Mesenchymal stem cell (in vitro differentiated cells and primary cell): ENCODE measurements at places on chromosomes 11 and 22.
A peak's percentile ranks its signal among the peaks of the same experiment; 100 is the strongest.

GRCh38 chr22:26822313-26822712 lies 164.9 kb downstream of the MIAT start:
- H3K4me1 ChIP-seq, result no peaks in the 10 kb centered on the region
- DNase-seq, result no peak
- H3K27me3 ChIP-seq, result peaks cover 6% of the 10 kb centered on the region
- H3K27ac ChIP-seq, result no peak overlapping the region

DNA sequence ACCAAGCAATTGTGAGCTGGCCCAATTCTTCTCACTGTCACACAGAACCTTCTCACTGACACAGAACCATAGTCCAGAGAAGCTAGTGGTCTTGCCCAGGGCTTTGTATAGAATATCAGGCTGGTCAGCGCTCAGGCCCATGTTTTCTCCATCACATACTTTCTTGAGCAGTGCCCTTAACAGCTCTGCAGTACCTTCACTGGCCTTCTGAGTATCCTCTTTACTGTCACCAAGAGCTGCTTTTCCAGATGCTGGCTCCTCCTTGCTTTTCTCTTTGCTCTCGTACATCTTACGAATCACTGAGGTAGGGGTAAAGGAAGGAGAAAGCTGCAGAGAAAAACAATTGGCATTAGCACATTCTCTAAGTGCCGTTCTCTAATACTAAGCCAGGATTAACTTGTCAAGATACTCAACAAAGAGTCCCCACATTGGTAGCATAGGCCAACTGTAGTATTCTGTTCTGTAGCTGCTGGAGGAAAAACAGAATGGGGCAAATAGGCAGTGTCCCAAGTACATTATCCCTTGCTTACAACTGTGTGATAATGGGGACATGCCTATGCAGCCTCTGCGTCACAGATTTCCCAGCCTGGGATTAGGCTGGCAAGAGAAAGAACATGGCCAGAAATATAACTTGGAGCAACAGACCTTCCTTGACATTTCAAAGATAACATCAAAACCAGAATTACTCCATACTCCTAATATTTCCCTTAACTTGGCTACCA lies 43.5 kb downstream of the DRG1 start:
- H3K36me3 ChIP-seq, result peaks cover 56% of the 10 kb centered on the region
- H3K4me1 ChIP-seq, result peaks cover 2% of the 10 kb centered on the region
- no peak overlapping the region for H3K4me3 ChIP-seq

GRCh38 chr22:46809153-46809885 lies 46.9 kb downstream of the TBC1D22A start:
- H3K36me3 ChIP-seq, result peaks cover 32% of the 10 kb centered on the region
- H3K27ac ChIP-seq, result no peak overlapping the region
- H3K4me3 ChIP-seq, result no peak overlapping the region
- peaks cover 9% of the 10 kb centered on the region for H3K4me1 ChIP-seq

- no peak overlapping the region for H3K27ac ChIP-seq
- peak; percentile 87 for DNase-seq
- no peaks in the 10 kb centered on the region for H3K27me3 ChIP-seq
- peaks cover 33% of the 10 kb centered on the region for H3K4me1 ChIP-seq
Observed at GRCh38 chr11:72724851-72725723, 27.1 kb downstream of the ARAP1 start.

DNA sequence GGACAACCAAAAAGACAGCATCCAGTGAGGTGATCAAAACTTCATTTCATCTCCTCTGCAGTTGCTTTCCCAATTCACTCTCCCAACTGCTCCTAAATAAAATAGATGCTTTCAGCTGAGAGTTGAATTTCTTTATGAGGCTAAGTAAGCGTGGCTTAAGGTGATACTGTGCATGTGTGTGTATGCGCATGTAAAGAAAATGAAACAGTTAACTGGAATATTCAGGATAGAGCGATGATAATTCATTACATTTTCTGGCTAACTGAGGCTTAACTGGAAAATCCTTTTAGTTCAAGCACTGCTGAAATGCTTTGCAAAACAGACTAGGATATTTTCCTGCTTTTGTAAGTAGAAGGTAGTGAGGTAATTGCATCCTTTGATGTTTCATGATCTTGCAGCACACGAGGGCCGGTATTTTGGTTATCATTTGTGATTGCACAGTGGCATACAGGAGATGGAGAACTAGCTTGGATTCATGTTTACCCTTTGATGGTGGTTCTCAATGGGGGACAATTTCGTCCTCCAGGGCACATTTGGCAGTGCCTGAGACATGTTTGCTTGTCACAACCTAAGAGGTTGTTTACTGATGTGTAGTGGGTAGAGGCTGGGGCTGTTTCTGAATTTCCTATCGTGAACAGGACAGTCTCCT lies 71.2 kb downstream of the ZBTB16 start:
- H3K4me1 ChIP-seq, result no peaks in the 10 kb centered on the region
- no peak overlapping the region for H3K4me3 ChIP-seq
- no peak for DNase-seq
- peaks cover 55% of the 10 kb centered on the region for H3K27me3 ChIP-seq
- H3K27ac ChIP-seq, result no peak overlapping the region

- H3K36me3 ChIP-seq, result no peaks in the 10 kb centered on the region
- no peak overlapping the region for H3K4me3 ChIP-seq
- DNase-seq, result no peak
- H3K4me1 ChIP-seq, result peaks cover 18% of the 10 kb centered on the region
Observed at GRCh38 chr11:119619665-119620064, 109.3 kb downstream of the NECTIN1 start.

DNA sequence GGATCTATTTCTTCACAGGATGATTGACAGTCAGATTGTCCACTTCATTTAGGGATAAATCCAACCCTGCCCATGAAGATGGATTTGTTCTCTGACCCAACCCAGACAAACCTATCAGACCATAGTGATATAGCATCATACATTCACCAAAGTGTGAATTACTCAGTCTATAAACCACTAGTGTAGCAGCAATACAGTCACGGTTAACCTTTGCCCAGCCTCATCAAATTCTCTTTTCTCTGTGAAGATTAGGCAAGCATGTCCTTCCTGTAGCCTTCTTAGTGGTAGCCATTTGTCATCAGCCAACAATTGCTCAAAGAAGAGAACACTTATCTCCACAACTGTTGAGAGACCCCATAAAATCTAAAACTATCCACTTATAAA lies 14.4 kb upstream of the BIRC2 start:
- peak; percentile 62 for DNase-seq
- no peak overlapping the region for H3K4me3 ChIP-seq
- no peaks in the 10 kb centered on the region for H3K36me3 ChIP-seq
- no peaks in the 10 kb centered on the region for H3K27me3 ChIP-seq
- peaks cover 1% of the 10 kb centered on the region for H3K4me1 ChIP-seq

GRCh38 chr11:73204711-73205121 lies 13.4 kb upstream of the P2RY2 start:
- no peaks in the 10 kb centered on the region for H3K36me3 ChIP-seq
- H3K4me3 ChIP-seq, result no peak overlapping the region
- no peaks in the 10 kb centered on the region for H3K27me3 ChIP-seq

DNA sequence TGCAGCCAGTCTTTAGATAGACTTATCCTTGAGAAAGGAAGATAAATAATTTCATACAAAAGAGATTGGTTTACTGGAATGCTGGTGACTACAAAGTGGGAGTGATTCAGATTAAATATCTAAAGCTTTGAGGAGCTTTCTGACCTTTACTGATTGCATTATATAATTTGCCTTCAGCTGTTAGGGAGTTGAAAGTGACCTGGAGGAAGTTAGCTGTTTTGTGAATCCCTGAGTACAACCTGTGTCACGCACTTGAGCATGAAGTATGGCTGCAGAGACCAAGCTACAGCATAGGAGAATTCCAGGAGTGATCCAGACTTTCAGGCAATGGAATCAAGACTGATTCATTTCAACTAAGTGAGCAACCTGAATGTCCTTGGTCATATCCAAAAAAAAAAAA lies 1848.3 kb upstream of the RAG2 start:
- no peak for DNase-seq
- H3K27ac ChIP-seq, result no peak overlapping the region
- H3K36me3 ChIP-seq, result no peaks in the 10 kb centered on the region
- no peak overlapping the region for H3K4me3 ChIP-seq

DNA sequence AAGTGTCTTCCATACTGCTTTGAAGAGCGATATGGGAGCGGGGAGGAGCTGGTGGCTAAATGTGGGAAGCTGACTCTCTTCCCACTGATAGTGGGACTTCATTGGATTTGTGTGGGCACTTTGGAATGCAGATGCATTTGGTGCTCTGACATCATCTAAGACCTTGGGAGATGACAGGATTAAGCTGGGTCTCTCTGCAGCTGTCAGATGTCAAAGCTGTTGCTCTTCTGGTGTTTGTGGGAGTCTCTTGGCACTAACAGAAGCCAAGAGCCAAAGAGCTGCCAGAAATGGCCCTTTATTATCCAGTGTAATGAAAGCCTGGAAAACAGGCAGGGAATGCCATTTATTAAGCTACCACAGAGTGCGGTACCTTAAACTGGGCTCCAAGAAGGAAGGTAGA lies 20.6 kb downstream of the GRAMD1B start:
- DNase-seq, result no peak
- no peaks in the 10 kb centered on the region for H3K36me3 ChIP-seq
- no peak overlapping the region for H3K4me3 ChIP-seq
- H3K27ac ChIP-seq, result no peak overlapping the region
- peaks cover 4% of the 10 kb centered on the region for H3K4me1 ChIP-seq

DNA sequence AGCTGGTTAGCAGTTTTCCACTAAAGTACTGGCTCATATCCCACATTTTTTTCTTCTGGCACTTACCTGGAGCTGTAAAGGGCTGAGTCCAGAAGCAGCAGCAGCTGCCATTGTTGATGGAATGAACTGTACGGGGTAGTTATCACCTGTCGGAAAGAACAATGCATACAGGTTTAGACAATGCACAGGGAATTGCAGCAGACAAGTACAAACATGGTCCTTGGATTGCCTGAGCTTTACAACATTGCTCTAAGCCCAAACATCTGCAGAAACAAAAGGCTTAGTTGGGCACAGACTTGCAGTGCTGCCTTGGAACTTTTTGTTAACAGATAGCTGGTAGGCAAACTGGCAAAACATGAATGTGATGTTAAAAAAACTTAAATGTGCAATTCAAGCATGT lies 258.8 kb downstream of the SOX6 start:
- H3K4me1 ChIP-seq, result no peaks in the 10 kb centered on the region
- H3K4me3 ChIP-seq, result no peak overlapping the region
- no peaks in the 10 kb centered on the region for H3K36me3 ChIP-seq
- DNase-seq, result no peak
- no peaks in the 10 kb centered on the region for H3K27me3 ChIP-seq

GRCh38 chr11:114192841-114193389 lies 103.3 kb upstream of the NNMT start:
- peaks cover 2% of the 10 kb centered on the region for H3K4me1 ChIP-seq
- H3K27me3 ChIP-seq, result peaks cover 25% of the 10 kb centered on the region
- DNase-seq, result no peak
- H3K36me3 ChIP-seq, result no peaks in the 10 kb centered on the region
- H3K27ac ChIP-seq, result no peak overlapping the region
